Urinary bladder (tissue), 4 donors: ENCODE measurements at places on chromosomes 1 and 21.

DNA sequence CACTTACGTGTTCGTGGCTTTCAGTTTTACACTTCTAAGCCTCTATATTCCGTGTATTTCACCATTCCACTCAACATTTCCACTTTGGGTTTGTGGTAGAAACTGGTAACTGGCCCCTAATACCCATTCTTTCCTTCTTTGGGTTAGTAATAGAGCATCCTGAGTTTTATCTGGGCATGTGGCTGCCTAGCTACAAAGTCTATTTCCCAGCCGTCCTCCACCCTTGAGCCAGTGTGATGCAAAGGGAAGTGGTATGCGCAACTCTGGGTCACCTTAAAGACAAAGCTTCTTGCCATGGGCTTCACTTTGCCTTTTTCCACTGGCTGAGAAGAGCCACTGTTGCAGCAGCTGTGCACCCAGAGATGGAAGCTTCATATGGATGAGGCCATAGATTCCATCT lies 73.9 kb downstream of the LAMC2 start:
- no peak for DNase-seq

DNA sequence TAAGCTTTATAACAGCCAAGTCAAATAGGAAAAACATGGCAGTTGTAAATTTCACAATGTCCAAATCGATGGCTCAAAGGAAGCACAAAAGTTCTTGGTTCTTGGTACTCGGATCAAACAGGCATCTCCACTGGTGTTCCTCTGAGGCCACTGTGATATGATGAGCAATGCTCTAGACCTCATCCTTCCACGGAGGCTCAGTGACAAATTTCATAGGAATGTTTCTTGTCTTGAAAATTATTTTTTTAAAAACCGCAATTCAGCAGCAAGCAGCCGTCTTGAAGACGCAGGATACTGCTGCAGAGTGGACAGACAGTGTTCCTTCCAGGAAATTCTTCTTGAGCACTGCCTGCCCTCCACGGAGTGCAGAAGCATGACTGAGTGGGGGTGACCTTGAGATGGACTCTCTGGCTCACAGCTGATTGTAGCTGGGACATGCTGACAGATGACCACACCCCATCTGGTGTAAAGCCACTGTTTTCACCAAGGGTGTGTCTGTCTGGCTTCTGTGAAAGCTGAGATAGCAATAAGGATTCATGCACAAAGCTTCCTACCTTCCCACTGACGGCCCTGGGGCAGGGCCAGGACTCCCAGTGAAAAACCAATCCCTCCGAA lies 61.9 kb downstream of the TIAM1 start:
- no peak for DNase-seq

DNA sequence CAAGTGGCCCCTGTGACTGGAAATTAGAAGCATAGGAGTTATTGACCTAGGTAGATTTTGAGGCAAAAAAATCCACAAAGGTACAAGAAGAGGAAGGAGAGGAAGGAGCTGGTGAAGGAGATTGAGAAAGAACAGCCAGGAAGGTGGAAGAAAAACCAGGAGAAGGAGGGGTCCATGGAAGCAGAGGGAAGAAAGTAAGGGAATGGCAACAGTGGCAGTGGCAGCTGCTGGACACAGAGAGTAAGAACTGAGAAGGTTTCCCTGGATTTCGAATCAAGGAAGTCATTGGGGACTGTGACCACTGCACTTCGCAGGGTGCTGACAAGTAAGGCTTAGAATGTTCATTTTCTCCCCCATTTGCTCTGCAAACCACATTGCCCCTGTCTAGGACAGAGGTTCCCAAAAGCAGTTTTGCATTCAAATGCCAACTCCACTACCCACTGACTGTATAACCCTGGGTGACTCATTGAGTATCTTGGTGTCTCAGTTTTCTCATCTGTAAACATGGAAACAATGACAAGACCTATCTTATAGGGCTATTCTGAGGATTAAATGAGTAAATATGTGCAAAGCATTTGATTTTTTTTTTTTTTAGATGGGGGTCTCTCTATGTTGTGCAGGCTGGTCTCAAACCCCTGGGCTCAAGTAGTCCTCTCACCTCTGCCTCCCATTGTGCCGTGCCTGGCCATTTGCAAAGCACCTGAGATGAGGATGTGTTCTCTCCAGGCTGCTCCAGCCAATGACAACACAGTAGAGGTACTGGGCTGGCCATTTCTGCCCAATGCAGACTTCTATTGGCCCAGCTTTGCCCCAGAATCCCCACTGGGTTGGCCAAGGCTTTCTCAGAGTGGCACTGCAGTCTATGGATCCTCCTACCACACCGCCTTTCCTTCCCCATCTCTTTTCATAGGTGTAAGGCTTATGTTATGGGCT lies 9.3 kb upstream of the CAPN2 start:
- DNase-seq = no peak

DNA sequence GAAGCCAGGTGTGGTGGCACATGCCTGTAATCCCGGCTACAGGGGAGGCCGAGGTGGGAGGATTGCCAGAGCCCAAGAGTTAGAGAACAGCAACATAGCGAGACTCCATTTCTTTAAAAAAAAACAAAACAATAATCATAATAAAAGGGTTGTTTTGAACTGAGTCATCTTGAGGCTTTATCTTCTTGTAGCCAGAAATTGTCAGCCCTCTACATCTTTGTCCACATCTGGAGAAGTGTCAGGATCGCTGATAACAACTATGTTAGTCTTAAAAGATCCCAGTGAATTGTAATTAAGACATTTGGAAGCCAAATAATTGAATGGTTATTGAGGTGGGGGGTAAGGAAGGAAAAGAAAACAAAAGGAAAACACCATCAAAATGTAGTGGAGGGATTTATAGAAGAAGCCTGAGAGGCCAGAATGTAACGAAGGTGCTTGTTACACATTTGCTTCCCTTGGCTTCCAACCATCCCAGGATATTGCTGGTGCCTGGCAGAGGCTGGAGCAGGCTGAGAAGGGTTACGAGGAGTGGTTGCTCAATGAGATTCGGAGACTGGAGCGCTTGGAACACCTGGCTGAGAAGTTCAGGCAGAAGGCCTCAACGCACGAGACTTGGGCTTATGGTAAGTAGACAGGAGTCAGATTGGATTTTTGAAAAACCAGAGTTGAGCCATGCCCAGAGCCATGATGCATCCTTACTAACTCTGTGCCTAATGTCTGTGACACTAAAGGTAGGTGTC lies 52.5 kb upstream of the MTR start:
- DNase-seq = no peak

GRCh38 chr1:18178111-18178510 lies 70.5 kb downstream of the IGSF21 start:
- DNase-seq = no peak

DNA sequence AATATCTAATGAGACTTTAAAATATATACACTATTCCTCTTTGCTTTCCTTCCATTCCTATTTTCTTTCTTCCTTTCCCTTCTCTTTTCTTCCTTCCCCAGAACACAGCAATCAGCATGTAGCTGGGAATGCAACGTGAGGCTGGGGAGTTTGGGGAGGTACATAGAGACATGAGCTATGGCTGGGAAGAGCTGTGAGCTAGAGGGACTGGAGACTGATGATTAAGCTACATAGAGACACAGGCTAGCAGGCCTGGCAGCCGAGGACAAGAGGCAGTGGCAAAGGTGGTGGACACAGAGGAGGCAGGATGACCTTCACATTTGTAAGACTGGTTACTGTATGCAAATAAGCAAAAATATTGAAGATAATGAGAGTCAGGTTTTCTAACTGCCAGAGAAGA lies 7.5 kb downstream of the LPAR3 start:
- DNase-seq = no peak

GRCh38 chr1:32984090-32984454 lies 19.5 kb upstream of the RNF19B start:
- DNase-seq = no peak

- DNase-seq = no peak
Measured at GRCh38 chr1:17639703-17640340, 100.3 kb downstream of the ARHGEF10L start.

DNA sequence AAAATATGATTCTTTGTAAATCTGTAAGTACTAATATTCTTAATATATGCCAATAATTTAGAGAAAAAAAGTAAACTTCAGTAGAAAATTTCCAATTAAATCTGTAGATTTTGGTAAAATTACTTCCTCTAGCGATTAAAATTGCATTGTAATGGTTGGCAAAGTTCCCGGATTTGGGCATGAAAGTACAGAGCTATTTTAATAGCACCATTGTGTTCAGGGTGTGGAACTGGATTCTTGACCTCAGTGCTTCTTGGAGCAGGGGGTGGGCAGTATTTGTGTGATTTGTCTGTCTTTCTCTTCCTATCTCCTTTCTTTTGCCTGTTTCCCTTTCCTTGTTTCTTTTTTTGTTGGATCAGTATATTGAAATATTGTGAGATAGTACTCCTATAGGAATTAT lies 72.1 kb downstream of the DNM3 start:
- DNase-seq = no peak

- no peak for DNase-seq
Measured at GRCh38 chr1:221241157-221241556, 361.9 kb downstream of the HLX start.

DNA sequence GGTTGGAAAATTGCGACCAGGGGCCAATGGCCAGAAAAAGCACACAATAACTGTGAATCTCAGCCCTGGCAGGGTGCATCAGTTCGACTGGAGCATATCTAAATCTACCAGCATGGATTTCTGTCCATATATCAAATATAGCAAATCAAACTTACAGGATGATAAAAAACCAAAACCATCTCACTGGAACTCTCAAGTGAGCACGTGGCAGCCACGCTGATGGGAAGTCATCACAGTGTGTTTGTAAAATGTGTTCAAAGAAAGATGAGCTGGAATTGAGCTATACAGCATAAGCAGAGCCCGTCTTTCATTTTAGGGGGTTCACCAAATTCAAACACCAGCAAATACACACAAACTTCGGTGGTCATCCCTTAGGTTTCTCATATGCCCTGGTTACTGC lies 610.1 kb downstream of the AJAP1 start:
- DNase-seq = no peak

DNA sequence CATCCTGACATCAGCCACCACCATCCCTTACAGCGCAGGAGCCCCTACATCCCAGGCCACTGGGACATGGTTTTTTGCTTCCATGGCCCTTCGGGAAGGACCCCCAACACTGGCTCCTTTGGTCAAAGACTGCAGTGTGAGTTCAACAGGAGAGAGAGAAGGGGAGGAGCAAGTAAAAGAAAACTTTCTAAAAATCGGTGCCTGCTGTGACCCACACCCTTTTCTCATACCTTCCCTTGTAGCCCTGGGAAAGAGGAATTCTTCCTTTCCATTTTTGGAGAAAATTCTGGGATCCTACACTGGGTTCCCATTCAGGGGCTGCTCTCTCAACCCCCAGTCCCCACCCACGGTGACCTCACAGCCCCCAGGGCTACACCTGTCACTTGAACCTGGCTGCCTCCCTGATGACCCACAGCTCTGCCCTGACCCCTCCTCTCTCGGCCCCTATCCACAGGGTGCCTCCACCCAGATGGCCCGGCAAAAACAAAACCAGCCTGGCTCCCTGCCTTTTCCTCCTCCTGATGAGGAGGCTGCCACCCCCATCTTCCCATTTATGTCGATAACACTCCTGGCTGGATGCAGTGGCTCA lies 7.6 kb downstream of the PADI4 start:
- DNase-seq = no peak

GRCh38 chr21:28074676-28075075 lies 918.0 kb downstream of the LTN1 start:
- no peak for DNase-seq

DNA sequence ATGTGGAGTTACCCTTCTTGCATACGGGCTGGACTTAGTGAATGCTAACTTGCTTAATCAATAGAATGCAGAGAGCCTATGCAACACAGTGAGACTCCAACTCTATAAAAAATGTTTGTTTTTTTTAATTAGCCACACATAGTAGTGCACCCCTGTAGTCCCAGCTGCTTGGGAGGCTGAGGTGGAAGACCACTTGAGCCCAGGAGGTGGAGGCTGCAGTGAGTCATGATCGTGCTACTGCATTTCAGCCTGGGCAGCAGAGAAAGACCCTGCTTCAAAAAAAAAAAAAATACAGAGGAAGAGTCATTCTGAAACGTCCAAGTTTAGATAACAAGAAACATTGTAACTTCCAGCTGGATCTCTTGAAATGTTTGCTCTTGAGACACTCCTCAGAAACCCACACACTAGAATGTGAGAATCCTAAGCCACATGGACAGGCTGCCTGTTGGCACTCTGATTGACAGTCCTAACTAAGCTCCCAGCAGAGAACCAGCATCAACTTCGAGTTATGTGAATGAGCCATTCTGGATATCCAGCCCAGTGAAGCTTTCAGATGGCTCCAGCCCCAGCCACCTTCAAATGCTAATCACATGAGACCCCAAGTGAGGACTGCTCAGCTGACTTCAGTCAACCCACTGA lies 20.0 kb upstream of the CAP1 start:
- no peak for DNase-seq

DNA sequence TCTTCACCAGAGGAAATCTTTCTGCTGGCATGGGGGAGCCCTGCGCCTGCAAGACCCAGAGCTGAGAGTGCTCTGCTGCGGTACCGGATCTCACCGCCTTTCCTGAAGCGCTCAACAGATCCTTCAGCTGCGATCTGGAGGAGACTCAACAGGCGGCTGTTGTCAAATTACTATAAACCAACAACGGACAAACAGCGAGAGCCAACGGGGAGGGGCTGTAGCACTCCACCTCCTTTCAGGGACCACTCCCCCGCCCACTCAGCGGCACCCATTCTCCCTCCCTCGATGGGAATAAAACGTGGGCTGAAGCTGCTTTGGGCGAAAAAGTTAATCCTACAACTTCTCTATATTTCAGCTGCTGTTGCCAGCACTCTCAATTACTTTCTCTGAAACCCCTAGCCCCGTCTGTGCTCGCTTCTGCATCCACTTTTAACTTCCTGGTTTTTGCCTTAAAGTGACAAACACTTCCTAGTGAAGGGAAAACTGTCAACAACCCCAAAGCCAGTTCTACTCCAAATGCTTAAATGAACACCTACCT lies at the start of gene FMO5:
TSS of gene FMO5 (minus strand) at position 147 of the 538 bp plus-strand sequence. CDS start 310 bp downstream, outside the sequence.
- peak; percentile 35 for DNase-seq

DNA sequence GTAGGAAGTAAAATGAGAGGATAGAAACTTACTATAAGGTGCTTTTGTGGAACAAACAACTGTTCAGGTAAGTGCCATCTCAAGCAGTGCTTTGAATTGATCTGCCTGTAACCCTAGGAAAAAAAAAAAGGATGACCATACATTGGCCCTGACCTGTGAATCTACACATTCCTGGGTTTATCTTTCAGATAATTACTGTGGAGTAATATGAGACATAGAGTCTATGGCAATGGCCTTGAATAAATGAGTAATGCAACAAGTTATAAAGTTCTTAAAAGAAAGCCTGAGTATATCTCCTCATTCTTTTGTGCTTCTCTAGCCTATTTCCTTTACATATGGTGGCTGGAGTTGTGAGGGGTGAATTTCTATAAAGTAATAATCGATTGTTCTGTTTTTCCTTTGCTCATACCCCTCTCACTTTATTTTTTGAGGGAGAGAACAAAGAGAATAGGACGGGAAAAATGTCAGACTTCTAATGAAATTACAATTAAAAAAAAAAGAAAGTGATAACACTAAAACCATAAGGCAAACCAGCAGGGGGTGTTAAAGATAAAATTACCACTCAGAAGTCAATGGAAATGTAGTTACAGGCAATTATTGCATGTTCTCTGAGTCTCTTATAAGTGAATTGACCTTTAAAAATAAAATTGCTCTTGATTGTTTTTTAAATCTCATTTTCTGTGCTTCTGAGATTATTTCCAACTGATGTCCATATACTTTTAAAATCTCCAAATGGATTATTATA lies 12.4 kb upstream of the ATP1A1 start:
- DNase-seq = no peak

GRCh38 chr21:33368124-33368523 lies 35.1 kb upstream of the IFNGR2 start:
- DNase-seq = no peak
